ENCODE measurements at places on chromosomes 13 and 19.

DNA sequence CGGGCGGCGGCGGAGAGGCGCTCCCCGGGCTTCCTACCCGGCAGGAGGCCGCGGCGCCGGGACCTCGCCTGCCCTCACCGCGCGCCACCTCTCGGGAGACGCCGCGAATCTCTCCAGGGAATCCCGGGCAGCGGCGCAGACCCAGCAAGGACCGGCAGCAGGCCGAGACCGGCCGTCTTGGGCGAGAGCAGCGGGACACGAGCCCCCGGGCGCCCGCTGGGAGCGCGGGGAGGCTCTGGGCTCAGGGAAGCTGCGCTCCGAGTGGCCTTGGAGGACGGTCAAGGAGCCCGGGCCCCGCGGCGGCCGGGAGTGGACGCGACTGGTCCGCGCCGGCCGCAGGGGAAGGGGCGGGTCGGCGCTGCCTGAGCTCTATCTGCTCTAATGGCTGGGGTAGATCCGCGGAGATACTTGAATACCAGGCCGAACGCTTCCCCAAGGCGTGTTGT is 14.7 kb downstream of the CDX2 start:
- DNase-seq, result no peak

GRCh38 chr19:41893899-41894298 is 10.9 kb downstream of the ARHGEF1 start:
- DNase-seq, result no peak

DNA sequence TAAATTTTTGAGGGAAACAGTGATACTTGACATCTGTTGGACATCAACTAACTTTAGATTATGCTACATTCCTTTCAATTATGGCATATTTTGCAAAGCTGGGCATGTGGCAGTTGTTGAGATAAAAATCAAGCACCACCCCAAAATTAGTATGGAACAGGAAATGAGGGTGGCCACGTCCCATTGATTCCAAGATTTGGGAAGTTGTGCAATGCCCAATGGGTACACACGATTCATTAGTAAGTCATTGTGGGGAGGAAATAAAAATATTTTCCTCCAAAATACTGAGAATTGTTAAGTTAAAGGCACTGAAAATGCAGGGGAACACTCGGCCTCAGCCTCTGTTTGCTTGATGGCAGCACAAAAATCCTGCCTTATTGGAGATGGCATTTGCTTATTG is 7.6 kb downstream of the ERICH6B start:
- no peak for DNase-seq

GRCh38 chr19:15235781-15236180 is 3.5 kb upstream of the EPHX3 start:
- DNase-seq, result no peak

- DNase-seq, result no peak
Measured at GRCh38 chr13:69124996-69125395, 982.6 kb upstream of the ATXN8OS start.

Measured in activated T-helper 1 cell treated with Interleukin-2 at 50 U/mL for 16 hours (primary cell).